Activated CD8-positive, alpha-beta memory T cell treated with anti-CD3 and anti-CD28 coated beads for 1 hour (primary cell): ENCODE measurements at places on chromosomes 4 and X.

DNA sequence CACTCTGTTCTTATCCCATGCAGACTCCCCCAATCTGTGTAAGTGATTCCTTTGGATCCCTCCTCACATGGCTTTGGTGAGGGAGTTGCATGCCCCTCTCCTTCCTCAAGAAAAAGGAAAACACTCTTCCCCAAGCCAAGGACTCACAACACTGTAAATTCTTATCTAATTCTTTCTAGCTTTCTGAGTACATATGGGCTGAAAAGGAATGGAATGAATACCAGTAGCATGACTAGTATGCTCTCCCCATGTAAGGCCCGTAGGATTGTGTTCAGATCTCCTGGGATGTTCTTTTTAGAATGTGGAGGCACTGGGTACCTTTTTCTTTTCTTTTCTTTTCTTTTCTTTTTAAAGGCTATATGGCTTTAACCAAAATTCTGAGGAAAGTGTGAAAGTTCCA, 17.0 kb upstream of the MAGED1 start:
- no peak for DNase-seq

- no peak for DNase-seq
Measured at GRCh38 chr4:23789762-23790161, 100.1 kb downstream of the PPARGC1A start.

DNA sequence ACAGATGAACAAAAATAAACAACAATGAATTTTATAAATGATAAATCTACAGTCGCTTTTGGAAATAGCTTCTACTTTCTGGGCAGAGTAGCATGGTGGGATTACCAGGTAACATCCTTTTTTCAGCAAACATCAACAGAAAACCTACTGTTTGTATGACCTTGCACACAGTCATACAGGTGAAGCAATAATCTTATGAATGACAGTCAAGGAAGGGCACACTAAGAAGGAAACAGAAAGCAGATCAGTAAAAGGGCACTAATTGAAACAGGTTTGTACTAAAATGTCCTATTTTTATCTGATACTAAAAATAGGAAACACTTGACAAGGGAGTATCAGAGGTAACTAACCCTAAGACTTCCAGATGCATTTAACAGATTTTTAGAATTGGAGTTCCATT, 108.9 kb downstream of the DLG3 start:
- DNase-seq: no peak

DNA sequence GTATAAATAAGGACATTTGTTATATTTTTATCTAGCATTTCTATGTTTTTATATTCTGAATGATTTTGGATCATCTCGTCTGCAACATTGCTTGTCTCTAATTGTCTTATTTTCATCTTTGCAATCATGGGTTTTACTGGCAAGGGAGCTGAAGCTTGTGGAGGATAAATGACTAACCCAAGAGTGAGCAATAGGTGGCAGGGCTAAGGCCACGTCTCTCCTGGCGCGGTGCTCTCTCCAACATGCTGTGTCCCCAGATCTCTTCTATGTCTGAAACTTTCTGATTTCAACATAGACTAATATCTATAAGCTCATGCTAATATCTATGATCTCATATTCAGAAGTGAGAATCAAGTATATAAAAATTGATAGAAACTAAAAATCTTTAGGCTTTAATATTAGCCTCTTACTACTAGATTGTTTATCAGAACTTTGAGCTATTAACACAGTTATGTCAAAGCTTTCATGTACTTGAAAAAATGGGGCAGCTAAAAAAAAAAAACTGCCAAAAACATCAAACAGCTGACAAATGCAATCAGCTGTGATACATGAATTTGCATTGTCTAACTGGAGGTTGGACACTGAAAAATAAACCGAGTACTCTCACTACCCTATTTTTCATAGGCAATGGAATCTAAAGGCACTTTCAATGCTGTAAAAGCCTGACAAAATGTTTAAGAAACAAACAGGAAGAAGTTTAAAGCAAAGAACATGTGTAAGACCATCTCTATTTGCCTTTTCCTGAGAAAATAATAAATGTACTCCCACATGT, 169.2 kb downstream of the TMA16 start:
- DNase-seq: no peak

DNA sequence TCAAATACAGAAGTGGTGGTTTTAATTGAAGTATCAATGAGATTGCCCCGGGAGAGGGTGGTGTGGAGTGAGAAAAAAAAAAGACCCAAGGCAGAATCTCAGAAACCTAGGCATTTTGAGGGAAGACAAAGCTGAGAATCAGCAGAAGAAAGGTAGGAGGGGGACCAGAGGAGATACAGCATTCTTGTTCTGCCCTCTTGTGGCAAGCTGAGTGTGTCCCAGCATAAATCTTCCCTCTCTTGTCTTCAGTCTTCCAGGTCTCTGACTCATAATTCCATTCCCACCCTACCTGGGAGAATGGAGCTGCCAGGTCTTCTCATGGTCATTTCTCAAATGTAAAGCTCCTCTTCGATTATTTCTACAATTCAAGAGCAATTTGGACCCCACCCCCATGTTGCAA, 32.7 kb upstream of the MAGED1 start:
- DNase-seq: no peak

- DNase-seq: no peak
Measured at GRCh38 chr4:31947101-31947500, 1226.9 kb downstream of the PCDH7 start.

GRCh38 chrX:153832728-153833127, 2.4 kb upstream of the PDZD4 start:
- DNase-seq: no peak

DNA sequence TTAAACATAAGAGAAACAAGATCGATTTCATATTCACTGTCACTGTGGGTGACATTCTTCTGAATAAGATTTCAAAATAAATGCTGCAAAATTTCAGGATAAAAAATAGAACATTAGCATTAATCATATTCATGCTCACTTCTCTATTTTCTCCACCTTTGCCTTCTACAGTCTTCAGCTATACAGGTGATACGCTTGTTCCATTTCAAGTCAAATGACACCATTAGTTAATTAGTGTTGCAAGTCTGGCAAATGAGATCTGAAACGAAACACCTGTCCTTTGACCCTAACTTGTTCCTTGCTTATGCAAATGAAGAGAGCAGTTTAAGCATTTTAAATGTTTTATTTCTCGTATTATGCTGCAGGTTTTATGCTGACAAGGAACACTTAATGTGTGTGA, 667.5 kb upstream of the MAGEB2 start:
- no peak for DNase-seq

DNA sequence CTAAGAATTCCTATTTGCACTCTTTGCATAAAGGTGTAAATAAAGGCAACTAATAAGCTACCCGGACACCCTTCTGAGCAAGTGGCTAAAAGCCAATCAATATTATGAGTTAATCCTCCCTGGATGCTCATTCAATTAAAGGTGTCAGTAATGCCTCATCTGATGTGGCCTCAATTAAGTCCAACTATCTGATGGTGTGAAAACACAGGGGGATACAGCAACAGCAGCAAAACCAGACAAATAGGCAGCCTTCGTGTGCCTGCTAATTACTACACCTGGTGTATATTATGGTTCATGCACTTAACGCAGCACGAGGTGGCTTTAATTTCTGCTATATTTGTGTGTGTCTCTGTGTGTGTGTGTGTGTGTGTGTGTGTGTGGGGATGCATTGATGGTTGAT, 244.4 kb downstream of the DCLK2 start:
- no peak for DNase-seq

- peak; percentile 4 for DNase-seq
Measured at GRCh38 chrX:78517124-78517523, 142.0 kb downstream of the RTL3 start.

GRCh38 chr4:43374216-43374751, 481.8 kb downstream of the GRXCR1 start:
- no peak for DNase-seq

- DNase-seq: no peak
Measured at GRCh38 chr4:143404555-143404954, 67.9 kb downstream of the GAB1 start.

GRCh38 chrX:102808336-102808735, 87.8 kb downstream of the GPRASP3 start:
- no peak for DNase-seq

- DNase-seq: no peak
Measured at GRCh38 chr4:17709763-17710068, 71.7 kb downstream of the FAM184B start.

DNA sequence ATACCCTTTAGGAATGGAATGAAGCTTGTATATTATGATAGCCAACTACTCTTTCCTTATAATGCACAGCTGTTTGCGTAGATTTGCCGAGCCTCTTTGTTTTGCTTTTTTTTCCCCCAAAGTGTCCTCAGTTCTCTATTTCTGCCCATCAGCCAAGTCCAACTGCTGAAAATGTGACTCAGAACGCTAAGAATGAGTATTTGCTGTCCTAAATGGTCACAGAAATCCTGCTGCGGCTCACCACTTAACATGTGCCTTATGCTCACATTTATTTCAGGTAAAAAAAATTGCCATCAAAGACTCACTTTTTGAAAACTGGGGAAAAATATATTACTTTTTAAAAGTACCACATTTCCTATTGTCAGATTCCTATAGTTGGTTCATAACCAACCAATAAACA, 36.9 kb downstream of the GABRA4 start:
- DNase-seq: no peak

DNA sequence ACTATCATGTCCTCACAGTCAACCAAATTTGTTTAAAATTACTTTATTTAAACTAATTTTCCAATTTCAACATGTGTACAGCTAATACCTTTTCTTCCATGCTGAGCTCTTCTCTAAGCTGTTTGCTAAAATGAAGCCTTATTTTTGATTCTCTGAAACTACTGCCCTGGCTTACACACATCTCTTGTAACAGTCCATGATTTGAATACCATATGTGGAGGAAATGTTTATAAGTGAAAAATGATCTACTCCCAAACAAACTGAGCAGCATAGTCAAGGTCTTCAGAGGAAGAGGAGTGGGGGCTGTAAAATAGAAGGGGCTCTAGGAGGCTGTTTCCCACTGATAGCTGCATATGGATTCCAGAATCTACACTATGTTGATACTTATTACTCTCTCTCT, 188.7 kb downstream of the ANKRD50 start:
- no peak for DNase-seq

DNA sequence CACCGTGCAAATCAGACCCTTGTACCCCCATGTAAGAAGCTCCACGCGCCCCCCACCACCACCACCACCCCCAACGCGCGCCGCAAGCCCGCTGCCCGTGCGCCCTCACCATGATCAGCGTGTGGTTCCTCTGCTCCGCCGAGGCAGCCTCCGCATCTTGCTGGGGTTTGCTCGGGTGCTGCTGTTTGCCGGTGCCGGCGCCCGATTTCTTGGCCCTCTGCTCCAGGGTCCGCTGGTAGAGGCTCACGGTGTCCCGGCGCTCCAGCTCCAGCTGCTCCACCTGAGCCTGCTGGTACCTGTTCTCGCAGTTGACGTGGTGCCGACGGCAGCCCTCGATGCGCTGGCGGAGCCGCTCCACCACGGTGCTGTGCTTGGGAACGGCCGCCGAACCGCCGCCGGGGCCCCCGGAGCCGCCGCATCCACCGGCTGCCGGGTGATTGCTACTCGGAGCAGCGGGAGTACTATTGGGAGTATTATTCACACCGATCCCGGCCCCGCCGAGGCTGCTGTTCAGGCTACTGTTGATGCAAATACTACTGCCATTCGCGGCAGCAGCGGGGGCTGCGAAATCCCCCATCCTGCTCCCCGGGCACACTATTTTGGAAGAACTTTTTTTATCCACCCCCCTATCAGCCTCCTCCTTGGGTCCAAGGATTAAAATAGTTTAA, 1.1 kb downstream of the MAML3 start:
- DNase-seq: no peak

DNA sequence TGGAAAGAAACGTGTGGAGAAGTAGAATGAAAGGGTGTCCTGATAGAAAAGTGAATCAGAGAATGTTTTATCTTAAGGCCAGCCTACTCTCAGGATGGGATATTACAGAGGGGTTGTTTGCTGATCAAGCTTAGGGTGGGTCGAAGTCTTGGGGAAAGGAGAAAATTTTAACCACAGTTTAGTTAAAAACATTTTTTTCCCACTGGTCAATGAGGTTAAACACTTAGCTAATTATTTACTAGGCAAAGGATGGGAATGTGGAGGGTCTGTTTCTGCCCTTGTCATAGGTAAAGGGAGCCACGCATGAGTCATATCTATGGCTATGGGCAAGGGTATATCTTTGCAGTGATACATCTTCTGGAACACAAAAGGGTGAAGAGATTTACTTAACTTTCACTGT, 16.1 kb upstream of the SULT1E1 start:
- DNase-seq: no peak

DNA sequence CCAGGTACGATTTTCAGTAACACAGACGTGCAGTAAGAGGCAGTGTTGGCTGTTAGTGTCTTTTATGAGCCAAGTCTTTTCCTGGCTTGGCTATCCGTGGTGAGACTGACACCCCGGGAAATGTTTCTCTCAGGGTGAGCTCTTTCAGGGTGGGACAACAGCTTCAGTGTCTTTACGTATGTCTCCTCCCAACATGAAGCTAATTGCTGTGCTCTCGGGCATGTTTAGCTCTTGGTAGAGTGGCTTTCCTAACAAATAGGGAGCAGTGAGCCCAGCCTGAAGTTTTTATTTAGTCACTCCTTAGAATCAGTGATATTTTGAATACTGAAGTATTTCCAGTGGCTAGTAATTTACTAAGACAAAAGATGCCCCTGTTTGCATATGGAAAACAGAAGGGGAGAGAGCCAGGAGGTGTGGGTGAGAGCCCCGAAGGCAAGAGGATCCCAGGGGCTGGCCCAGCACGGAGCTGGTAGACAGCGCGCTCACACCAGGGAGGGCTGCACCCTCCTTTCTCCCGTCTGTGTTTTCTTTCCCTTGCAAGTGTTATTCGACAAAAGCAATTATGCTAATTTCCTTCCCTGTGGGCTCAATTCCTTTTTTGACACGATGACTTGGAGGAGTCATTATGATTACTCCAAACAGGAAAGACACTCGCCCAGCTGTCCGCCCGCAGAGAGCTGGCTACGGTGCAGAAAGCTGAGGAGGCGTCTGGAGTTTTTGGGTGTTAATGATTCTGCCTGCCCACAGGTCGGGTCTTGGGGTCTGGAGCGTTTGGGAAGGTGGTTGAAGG, 47.7 kb downstream of the PDGFRA start:
- no peak for DNase-seq

GRCh38 chrX:154775419-154776349, 13.0 kb downstream of the DKC1 start:
- no peak for DNase-seq

DNA sequence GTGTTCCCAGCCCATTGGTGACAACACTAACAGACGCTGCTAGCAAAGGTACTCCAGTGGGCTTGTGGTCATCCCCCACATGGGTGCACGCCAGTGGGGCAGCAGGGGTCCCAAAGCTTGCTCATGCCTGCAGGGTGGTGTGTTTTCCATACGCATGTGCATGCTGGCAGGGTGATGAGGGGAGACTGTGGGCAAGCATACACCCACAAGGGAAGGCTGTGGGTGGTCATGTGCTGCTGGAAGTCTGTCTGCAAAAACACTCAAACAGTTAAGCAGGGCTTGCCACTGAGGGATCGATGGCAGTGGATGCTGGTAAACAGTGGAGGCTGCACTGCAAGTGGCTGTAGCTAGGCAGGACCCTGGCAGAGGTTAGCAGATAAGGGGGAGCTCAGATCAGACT, 79.9 kb downstream of the FAAH2 start:
- no peak for DNase-seq

- DNase-seq: peak; percentile 16
Measured at GRCh38 chr4:107721436-107722100, 1.5 kb upstream of the PAPSS1 start.

GRCh38 chr4:41366911-41367517, 110.3 kb downstream of the UCHL1 start:
- DNase-seq: no peak
